ENCODE measurements at places on chromosomes 6 and 20. TPM values are rescaled to one million over a fixed set of nuclear protein-coding genes. Genes with fewer than 3 reads are reported as not detected.

The KCNG1 gene
- total RNA-seq: 9.1 TPM

The SDCBP2 gene
- 24.2 TPM for total RNA-seq

- peak; percentile 57 for DNase-seq
Observed at GRCh38 chr6:44269921-44270525, at the start of gene TMEM151B. Gene TMEM151B (plus strand): TSS chr6:44270450. CDS start chr6:44270743, 293 bp downstream.

- DNase-seq: no peak
Observed at GRCh38 chr6:7087066-7087465, 20.7 kb upstream of the RREB1 start.

- no peak for DNase-seq
Observed at GRCh38 chr20:15265581-15266309, 928.3 kb upstream of the FLRT3 start.

DNA sequence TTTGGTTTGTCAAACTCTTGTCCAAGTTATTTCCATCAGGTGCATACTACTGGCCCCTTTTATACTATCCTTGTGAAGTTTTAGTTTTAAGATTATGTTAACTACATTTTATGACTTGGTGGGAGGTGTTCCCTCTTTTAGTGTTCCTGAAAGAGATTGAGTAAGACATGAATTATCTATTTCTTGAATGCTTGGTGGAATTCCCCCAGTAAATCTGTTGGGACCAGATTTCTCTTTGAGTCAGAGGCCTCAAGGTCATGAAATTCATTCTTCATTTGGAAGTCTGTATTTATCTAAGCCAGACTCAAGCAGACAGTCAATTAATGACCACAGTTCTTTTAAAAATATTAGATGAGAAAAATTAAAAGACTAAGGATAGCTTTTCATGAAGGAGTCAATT is 81.3 kb downstream of the MOXD1 start:
- DNase-seq: no peak

- DNase-seq: no peak
Observed at GRCh38 chr6:155187994-155188706, 75.7 kb upstream of the CLDN20 start.

The ERGIC3 gene
- 131 TPM for total RNA-seq

The TGM2 gene
- 52.8 TPM for total RNA-seq

GRCh38 chr20:53819973-53820451 is 226.4 kb upstream of the ZNF217 start:
- DNase-seq: no peak

DNA sequence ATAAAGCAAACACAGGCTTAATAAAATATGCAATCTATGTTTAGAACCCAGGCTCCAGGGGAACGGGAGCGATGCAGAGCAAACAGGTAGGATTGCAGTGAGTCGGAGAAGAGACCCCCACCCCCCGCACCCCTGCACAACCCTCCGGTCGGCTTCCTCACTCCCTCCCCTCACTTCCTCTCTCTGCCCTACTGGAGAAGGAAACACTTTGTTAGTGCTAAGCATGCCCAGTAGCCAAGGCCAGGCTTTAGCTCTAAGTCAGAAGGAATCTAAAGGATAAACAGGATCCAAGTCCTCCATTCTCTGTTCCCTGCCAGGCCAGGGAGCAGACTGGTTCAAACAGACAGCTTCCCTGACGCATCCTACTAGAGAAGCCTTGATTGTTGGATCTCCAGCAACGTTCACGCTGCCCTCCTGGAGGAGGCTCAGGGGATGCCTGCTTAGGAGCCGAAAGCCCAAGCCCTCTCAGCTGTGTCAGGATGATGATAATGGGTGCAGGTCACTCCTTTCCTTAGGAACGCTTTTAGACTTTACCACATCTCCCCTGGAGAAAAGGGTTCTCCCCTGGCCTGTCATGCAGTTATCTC is 14.7 kb downstream of the FOXQ1 start:
- no peak for DNase-seq

The ORC3 gene
- 42.7 TPM for total RNA-seq

- no peak for DNase-seq
Observed at GRCh38 chr6:56933650-56934049, 21.3 kb upstream of the BEND6 start.

DNA sequence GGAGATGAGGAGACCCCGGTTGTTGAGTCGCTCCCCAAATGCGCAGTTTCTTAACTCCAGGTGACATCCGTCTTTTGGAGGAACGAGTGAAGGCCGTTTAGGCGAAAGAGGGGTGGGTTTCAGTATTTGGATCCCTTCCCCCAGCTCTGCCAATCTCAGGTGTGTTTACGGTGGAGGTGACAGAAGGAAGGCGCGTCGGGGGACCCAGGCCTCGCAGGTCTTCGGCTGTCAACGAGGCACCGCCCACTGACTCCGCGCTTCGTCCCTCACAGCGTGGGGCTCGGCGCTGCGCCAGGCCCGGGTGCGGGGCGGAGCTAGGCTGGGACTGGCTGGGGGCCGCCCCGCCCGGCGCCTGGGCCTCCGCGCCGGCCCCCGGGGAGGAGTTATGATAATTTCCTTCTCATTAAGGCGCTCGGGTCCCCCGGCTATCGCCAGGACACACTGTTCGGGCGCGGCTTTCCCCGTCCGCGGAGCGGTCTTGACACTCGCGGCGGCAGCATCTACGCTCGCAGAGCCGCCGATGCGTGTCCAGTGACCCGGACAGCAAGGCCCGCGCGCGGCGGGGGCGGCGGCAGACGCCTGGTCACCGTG is at the start of gene TFAP2C:
Gene TFAP2C (plus strand): TSS at position 434 of the 591 bp plus-strand sequence. CDS start 239 bp downstream, outside the sequence.
- DNase-seq: no peak

The LTA gene
- not detected for total RNA-seq

GRCh38 chr6:40550202-40551101 is 36.7 kb downstream of the LRFN2 start:
- no peak for DNase-seq

DNA sequence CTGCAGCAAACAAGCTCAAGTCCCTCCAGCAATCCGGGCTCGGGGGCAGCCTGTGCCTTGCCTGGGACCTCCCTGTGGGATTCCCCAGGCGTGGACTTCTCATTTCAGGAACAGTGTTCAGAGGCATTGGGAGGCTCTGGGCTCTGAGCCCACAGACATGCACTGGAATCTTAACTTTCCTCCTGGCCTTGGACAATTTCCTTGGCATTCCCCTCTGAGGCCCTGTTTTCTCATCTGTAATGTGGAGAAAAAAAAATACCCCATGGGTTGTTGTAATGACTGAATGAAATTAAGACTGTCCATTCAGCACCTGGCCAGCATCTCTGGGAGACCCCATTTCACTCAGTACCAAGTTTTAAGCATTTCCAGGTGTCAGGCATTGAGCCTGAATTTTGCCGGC is 17.6 kb downstream of the BPIFB4 start:
- no peak for DNase-seq

The PLAGL2 gene
- total RNA-seq: 11.0 TPM

The POM121L2 gene
- total RNA-seq: not detected

DNA sequence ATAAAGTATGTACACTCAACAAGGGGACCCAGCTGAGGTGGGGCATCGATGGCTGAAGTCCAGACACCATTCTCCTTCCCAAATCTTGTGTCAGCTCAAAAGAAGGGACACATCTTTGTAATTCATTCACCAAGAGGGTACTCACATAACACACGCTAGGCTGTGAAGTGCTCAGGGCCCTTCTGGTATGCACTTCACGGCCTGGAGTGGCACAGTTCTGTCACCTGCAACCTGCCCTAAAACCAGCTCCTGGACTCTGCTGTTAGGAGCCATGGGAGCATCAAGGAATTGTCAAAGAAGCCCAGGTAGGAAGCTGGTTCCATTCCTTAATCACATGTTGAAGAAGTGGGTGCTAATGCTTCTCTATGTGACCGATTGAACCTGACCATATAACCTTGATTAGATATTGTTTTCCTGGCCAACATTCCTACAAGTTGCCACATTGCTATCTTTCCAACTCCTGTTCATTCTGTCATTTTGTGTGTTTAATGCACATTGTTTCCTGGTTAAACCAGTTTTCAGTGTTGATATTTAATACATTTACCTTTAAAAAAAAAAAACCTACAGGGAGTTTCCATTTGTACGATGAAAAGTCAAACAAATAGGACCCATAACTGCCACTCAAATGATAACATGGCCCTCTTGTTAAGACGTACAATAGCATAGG is 127.3 kb downstream of the TNFRSF21 start:
- DNase-seq: no peak

GRCh38 chr6:25486550-25486949 is 165.5 kb upstream of the SCGN start:
- no peak for DNase-seq

The SLC35D3 gene
- not detected for total RNA-seq

GRCh38 chr20:40197691-40198090 is 491.3 kb downstream of the MAFB start:
- DNase-seq: no peak

The VSTM2L gene
- total RNA-seq: 109 TPM

- DNase-seq: no peak
Observed at GRCh38 chr6:99590728-99591672, 15.6 kb upstream of the PRDM13 start.

DNA sequence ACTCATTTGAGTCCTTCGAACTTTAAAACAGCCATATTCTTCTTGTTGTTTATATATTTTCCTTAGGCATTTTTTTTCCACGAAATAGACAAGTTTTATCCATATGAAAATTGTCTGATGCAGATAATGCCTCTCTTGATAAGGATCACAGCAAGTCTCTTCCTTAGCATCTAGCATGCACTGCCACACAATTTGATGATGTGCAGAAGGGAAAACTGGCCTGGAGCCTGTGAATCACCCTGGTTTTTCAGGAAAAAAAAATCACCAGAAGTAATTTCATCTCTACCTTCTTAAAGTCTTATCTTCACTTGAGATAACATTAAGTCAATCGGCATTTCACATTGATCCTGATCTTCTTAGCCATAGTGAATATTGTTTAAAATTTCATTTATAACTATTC is 199.8 kb downstream of the TENT5A start:
- DNase-seq: no peak

- no peak for DNase-seq
Observed at GRCh38 chr6:68144667-68145066, 490.4 kb upstream of the ADGRB3 start.

The VSX1 gene
- total RNA-seq: 7.3 TPM

DNA sequence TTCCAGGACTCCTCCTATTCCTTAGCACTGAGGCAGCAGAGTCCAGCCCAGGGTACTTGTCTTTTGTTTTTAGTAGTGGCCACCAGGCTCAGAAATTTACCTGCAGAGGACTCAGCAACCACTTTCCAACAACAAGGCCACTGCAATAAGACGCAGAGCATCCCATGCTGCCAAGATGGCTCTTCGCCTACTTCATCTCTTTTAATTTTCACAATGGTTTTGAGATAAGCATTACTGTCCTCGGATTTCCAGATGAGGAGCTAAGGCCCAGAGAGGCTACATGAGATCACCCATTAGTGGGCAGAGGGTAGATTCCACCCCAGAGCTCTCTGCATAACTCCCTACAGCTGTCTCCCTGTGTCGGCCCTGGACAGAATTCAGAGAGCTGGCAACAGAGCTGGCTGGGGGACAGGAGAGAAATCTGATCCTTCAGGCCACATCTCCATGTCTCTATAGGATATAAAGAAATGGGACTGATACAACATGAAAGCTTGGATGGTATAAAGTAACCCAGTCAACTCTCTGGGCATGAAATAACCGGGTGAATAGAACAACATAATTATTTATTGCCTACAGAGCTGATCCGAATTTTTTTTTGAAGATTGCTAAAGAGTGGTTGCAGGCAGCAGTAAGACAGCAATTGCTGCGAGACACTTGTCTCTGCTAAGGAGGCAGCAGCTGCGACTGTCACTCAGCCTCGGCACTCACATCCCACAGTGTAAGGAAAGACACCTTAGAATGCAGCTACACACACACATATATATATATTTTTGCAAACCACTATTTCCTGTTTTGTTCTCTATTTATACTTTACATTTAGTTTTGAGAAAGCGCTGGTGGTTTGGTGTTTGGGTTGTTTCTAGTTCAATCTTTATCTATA is 37.2 kb downstream of the SCML4 start:
- no peak for DNase-seq

DNA sequence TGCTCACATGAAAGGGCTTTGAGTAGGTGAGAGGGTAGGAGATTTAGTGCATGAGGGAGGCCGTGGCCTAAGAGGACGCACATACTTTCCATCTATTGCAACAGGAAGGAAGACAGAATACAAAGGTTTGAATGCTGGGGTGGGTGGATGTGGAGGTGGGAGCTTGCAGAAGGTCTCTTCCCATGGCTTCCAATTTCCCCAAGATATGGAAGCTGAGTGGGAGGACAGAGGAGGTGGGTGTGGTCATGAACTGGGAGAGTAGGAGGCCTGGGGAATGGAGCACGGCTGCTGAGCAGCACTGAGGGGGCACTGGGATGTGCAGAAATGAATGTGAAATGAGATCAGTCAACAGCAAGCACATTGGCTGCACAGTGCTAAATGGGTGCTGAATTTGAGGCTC is 70.3 kb downstream of the SCML4 start:
- no peak for DNase-seq

DNA sequence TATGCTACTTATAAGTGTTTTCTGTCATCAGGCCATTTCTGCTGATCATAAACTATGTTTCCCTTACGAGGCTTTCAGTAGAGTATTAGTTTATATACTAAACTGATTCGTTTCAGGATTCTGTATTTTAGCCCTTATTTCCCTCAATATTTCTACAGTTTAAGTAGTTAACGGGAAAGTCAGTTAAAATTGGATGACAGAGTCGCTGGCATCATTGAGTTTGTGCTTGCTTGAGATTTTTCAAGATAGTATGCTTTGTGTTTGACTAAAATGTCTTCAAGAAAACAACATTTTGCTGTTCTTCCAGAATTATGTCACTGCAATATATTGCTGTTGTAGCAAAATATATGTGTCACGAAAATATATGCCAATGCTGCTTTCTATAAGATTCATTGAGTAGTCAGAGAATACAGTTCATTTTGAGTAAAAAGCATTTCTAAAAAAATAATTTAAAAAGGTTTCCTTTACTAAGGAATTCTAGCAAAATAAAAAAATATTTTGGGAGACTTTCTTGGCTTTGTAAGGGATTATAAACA is 51.4 kb downstream of the NCOA7 start:
- DNase-seq: no peak

GRCh38 chr20:50291254-50292078 is 100.8 kb downstream of the CEBPB start:
- no peak for DNase-seq

GRCh38 chr20:40980106-40980827 is 48.4 kb upstream of the TOP1 start:
- no peak for DNase-seq

DNA sequence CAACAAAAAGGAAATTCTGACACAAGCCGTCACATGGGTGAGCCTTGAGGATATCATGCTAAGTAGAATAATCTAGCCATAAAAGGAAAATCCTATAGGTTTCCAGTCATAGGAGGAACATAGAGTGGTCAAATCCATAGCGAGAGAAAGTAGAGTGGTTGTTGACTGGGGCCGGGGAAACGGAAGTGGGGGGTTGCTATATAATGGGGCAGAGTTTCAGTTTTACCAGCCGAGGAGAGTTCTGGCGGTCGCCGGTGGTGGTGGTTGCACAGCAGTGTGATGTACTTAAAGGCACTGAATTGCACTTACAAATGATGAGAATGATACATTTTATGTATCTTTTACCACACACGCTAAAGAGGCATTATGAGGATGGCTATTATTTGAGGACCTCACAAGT is 4.9 kb downstream of the GPR31 start:
- no peak for DNase-seq
